Endothelial cell of umbilical vein (primary cell): ENCODE measurements at places on chromosomes 6 and 20.

DNA sequence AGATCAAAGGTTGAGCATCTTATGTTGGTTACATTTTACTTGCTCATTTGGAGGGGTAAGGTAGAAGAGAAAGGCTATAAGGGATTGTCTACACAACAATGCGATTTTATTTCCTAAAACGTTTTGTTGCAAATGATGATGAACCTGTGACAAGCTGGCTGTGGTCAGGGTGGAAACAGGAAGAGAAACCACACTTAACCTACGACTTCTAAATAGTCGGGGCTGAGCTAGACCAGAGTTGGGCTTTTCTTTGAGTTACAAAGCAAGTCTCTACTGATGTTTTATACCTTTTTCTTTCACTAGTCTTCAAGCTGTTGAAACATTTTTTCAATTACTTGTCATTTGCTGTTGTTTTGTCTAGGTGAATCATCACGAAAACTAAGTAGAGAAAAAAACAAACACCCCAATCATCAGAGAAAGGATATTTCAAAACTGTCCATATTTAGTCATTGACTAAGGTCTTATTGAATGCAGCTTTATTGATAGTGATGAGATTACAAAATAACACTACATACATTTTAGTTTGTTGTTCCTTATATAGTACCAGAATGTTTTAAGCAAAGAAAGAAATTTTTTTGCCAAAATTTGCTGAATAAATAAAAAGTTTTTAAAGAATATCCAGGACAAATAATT lies 18.0 kb downstream of the KLHL31 start:
- no peak for DNase-seq

GRCh38 chr6:160030103-160030502 lies 61.2 kb downstream of the IGF2R start:
- DNase-seq: peak; percentile 33

GRCh38 chr20:53707371-53708055 lies 113.9 kb upstream of the ZNF217 start:
- no peak for DNase-seq

DNA sequence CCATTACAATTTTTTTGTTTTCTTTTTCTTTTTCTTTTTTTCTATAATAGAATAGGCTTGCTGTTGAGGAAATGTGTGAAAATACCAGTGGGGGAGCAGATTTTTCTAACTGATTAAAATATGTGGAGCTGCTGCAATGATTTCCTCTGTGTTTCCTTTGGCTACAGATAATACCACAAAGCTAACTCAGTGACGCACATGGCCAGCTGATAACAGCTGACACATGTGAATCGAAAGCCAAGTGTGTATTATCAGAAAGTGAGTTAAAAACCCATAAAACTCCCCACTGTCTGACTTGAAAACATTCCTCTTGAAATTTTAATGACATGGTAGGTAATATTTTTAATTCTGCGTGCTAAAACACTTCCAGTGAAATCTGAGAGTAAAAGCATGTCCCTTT lies 70.8 kb upstream of the AHI1 start:
- DNase-seq: peak; percentile 93

DNA sequence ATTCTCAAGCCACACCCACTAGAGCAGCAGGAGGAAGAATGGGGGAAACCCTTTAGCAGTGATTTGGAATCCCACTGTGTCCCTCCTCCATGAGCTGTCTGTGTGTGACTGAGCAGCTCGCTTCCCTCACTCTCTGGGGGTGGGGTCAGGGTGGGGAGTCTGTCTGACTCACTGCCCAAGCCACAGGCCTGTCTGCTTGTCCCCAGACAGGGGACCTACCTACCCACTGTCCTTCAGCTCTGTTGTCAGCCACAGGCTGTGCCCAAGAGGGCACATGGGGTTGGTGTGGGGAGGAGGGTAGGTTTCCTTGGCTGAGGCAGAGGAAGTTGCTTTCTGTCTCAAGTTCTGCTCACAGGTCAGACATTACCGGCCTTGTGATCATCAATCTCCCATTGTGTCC lies 127.0 kb downstream of the MAFB start:
- no peak for DNase-seq

GRCh38 chr6:30926644-30927043 lies 5.3 kb downstream of the SFTA2 start:
- DNase-seq: no peak

GRCh38 chr6:39295611-39296011 lies 18.6 kb downstream of the KCNK17 start:
- no peak for DNase-seq

DNA sequence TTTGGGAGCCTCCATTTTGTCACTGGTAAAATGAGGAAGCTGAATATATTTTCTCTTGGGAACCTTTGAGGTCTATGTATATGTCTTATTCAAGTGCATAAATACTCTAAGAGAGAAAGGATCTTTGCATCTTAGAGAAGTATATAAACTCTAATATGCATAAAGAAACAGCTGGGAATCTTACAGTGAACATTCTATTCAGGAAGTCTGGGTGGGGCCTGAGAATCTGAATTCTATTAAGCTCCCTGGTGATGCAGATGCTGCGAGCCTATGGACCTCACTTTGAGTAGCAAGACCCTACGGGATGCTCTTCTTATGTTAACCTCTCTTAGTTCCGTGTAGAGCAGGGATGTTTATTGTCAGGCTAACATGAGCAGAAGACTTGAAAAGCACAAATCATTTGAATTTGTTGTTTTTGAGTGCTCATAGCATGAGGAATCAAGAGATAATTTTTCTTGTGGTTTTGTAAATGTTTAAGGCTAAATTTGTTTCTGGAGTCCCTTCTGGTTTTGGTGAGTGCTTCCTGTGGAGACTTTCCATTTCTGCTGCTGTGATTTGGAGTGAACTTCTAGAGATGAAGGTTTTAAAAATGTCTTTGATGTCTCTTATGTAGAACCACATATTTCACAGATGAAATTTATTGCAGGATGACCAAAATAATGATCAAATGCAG lies 281.2 kb upstream of the JAG1 start:
- no peak for DNase-seq

- no peak for DNase-seq
Observed at GRCh38 chr20:56385130-56385529, 6.9 kb downstream of the AURKA start.

GRCh38 chr20:14521436-14521835 lies 184.0 kb upstream of the FLRT3 start:
- DNase-seq: no peak

DNA sequence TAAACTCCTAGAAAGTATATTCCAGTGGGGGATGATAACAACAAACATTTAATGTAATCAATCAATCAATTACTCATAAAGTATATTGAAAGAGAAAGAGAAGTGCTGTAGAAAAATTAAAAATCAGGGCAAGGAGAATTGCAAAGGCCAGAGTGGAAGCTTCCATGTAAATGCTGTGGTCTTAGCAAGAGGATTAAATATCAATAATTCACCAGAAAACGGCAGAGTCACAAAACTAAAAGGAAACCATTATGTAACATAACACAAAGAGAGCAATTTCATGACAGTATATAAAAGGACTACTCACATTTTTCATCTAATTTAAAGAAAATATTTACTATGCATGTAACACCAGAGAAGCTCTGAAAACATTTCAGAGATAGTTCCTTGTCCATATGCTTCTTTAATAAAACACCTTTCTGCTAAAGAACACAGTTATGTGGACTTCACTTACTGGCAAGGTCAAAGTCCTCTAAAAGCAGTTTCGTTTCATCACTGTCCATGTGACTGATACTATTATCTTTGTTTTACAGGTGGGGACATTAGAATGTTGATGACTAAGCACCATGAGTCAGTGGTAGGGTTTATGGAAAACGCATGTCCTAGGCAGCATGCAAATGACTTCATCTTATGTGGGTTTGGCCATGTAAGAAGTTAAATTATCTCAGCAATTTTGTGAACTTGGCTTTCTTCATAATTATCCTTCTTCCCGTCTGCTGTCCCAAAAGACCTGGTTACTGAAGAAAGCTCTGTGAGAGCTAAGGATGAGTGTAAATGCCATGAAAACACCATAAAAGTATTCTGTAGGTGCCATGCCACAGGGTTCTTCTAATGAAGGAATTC lies 185.8 kb upstream of the TENT5A start:
- DNase-seq: peak; percentile 76

DNA sequence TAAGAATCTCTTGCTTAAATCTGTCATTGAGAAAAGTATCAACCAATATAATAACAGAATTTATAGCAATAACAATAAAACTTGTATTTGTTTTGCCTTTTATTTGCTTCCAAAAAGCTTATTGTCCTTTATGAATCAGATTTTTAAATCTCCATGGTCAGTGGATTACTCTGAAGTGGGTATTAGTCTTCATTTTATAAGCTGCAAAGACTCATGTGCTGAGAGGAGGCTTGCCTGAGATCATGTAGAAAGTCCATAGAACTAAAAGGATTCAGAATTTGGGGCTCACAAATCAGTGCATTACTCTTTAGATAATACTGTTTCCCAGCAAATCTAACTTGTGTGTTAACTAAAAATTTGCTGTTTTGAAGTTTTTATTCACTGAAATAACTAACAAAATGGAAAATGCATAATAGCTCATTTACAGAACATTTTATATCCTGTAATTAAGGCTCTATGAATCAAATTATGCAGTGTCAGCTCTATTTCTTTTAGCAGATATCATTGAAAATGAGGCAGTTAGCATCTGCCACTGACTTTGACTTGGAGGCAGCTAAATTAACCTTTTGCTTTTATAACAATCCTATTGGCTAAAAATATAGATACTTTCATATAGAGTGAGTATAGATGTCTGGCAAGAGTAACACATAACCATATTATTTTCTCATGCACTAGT lies 781.1 kb upstream of the CITED2 start:
- DNase-seq: no peak

DNA sequence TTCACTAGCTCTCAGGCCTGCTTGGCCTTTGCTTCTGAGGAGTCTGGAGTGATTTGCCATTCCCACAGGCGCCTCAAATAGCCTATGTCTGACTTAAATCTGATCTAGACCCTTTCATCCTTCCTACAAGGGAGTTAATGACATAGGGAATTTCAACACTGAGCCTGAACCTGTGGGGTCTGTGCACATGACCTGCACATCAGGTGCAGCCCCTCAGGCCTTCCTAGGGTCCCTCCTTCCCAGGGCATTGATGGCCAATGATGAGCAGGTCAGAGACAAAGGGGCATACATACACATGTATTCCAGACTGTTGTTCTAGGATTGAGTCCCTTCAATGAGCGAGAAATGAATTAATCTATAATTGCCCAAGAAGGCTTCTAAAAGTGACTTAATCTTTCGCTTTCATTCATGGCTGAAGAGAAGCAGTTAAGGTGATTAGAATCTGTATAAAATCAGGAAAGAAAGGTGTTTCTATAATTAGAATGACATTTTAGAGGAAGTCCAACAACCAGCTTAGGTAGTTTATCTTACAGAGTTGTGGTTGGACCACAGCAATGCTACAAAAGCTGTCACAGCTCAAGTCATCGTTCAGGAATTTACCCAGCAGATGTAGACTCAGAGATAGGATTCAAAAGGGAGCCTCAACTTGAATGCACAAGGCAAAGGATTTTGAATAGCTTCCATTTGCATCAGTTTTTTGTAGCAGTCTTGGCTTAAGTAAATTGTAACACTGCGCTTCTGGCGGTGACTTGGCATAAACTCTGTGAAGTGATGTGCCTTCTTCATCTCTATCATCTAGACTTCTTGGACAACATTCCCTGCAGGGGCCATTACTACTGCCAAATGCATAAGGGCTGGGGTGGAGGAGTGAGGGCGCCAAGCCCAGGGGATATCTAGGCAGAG lies 27.0 kb upstream of the TBC1D7 start:
- DNase-seq: peak; percentile 69

DNA sequence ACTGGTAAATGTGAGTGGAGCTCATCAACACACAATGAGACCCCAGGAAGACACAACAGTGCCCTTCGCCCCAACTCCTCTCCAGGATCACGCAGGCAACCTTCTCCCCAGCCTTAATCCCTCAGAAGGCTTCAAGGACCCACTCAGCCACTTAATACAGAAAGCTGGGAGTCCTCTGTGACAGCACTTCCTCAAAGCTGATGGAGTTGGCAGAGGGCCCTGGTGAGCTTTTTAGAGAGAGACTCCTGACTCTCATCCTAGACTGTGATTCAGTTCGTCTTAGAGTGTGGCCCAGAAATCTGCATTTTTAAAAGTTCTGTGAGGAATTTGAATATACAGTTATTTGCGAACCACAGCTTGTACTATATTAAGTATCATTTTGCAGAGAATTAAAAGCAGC lies 187.7 kb downstream of the UST start:
- DNase-seq: no peak

- DNase-seq: peak; percentile 44
Observed at GRCh38 chr20:49508435-49509199, 26.1 kb upstream of the KCNB1 start.

- DNase-seq: peak; percentile 30
Observed at GRCh38 chr20:5402903-5403531, 86.3 kb upstream of the PROKR2 start.

DNA sequence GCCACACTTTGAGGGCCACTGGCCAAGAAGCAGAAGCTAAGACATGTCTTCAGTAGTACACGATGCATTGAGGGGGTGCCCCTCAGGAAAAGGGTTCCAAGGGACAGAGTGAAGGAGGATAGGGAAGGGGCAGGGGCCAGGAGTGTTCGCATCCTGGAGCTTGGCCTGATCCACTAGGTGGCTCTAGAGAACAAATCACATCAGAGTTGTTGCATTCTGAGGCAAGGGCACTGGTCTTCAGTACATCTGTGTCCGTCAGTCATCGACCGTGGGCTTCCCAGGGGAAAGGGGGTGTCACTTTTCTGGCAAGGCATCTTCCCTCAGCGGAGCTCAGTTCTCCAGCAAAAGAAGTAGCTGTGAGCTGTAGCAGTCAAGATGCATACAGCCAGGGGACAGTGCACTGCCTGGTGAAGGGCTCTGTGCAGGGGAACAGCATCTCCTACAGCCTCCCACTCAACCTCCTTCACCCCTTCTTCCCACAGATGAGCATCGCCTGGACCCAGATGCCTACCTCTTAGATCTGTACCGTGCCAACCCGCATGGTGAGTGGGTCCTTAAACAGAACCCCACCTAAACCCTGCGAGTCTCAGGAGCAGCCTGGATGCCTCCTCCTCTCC lies 47.8 kb downstream of the ARHGAP40 start:
- DNase-seq: peak; percentile 39

- DNase-seq: no peak
Observed at GRCh38 chr20:58053391-58054055, 174.9 kb downstream of the ANKRD60 start.

- DNase-seq: peak; percentile 42
Observed at GRCh38 chr6:85576476-85576875, 17.2 kb downstream of the SNX14 start.

DNA sequence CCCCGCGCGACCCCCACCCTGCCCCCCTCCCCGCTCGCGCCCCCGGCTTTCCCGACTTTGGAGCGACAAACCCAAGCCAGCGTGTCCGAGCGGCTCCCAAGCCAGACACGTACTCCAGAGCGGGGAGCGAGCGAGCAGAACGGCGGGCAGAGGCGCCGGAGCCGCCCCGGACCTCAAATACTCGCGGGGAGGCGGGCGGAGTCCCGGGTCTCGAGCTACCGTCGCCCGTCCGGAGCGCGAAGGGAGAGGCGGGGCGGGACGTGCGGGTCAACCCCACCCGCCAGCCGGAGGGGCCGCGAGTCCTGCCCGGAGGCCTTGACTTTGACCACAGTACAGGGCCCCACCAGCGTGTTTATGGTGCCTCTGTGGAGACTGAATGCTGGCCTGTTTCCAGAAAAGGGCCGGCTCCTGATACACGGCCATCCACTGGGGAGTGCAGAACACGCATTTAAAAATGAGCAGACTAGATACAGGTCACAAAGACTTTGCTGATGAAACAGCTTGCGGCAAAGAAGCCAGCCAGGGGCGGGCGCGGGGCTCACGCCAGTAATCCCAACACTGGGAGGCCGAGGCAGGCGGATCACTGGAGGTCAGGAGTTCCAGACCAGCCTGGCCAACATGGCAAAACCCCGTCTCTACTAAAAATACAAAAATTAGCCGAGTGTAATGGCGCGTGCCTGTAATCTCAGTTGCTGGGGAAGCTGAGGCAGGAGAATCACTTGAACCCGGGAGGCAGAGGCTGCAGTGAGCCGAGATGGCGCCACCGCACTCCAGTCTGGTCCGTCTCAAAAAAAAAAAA lies at the start of gene SERPINB6:
TSS of gene SERPINB6 (minus strand) at position 148 of the 799 bp plus-strand sequence. CDS start 12,235 bp downstream, outside the sequence.
- DNase-seq: peak; percentile 76
